Fibroblast of skin of back (primary cell): ENCODE measurements at places on chromosomes 3 and 15.
A peak's percentile ranks its signal among the peaks of the same experiment; 100 is the strongest.

GRCh38 chr3:119950666-119951325, 143.5 kb downstream of the GSK3B start:
- no peak for DNase-seq

GRCh38 chr15:52252781-52253180, 42.8 kb downstream of the MYO5C start:
- peak; percentile 96 for DNase-seq

DNA sequence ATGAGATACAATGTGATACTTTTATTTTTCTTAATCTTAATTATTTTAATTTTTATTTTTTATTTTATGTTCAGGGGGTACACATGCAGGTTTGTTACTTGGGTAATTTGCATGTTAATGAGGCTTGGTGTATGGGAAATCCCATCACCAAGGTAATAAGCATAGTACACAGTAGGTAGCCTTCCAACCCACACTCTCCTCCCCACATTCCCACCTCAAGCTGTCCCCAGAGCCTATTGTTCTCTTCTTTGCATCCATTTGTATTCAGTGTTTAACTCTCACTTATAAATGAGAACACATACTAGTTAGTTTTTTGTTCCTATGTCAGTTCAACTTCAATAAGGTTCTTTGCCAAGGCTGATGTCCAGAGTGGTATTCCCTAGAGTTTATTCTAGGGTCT, 1375.4 kb downstream of the NSUN3 start:
- DNase-seq: no peak

- DNase-seq: no peak
These were observed 72.9 kb upstream of the DCBLD2 start for GRCh38 chr3:98974442-98974841.

GRCh38 chr3:29610781-29611180, 329.9 kb downstream of the RBMS3 start:
- peak; percentile 29 for DNase-seq

- peak; percentile 60 for DNase-seq
These were observed 60.8 kb upstream of the ARHGEF3 start for GRCh38 chr3:56862352-56863062.

DNA sequence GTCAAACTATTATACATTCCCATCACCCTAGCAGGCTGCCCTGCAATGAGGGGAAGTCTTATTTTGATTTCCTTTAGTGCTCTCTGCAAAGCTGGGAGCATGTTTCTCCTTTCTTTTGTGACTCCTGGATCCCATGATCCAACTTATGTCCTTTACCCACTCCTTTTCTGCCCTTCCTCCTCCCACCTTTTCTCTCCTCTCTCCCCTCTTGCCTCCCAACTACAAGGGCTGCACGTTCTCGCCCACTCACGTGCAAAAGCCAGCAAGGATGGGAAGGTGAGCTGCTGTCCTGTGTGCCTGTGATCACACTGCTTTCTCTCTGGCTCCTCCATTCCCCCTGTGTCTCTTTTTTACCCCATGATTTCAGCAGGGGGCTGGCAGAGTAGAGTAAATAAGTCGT, 6.1 kb downstream of the VIPR1 start:
- DNase-seq: no peak

DNA sequence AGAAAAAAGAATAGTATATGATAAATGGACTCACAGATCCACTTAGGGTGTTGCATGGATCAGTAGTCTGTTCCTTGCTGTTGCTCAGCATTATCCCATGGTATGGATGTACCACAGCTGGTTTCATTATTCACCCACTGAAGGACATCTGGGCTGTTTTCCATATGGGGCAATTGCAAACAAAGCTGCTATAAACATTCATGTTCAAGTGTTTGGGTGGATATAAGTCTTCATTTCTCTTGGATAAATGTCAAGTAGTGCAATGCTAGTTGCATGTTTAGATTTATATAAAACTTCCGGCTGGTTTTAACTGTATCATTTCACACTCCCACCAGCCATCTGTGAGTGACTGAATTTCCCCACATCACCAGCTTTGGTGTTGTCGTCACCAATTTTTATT, 137.7 kb downstream of the ASB7 start:
- no peak for DNase-seq

- DNase-seq: peak; percentile 83
These were observed 542.3 kb upstream of the ROBO2 start for GRCh38 chr3:76497636-76498035.

- DNase-seq: no peak
These were observed 157.0 kb downstream of the GABRG3 start for GRCh38 chr15:27127815-27128570.

DNA sequence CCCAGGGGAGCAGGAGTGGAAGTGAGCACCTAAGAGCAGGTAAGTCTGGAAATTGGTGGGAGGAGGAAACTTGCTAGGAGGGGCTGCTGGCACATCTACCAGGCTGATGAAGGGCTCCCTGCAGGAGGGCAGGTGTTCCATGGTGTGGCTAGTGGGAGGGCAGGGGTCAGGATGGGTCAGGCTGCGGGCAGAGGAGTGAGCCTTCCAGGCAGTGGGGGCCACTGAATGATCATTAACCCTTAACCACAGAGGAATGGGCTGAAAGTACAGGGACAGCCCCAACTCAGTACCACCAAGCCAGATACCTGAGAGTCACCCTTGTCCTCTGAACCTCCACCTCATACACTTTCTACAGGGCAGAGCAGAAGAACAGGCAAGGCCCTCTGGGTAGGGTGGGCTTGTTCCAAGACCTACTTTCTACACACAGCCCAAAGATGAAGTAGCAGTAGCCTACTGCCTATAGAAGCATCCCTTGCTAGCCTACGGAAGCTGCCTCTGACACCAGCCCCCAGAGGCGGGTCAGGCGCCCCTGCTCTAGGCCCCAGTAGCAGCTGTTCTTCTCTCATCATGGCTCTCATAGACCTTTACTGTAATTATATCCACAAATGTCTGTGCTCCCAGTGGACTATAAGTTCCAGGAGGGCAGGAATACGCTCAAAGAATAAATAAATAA, 4.6 kb downstream of the RAB6B start:
- DNase-seq: no peak

DNA sequence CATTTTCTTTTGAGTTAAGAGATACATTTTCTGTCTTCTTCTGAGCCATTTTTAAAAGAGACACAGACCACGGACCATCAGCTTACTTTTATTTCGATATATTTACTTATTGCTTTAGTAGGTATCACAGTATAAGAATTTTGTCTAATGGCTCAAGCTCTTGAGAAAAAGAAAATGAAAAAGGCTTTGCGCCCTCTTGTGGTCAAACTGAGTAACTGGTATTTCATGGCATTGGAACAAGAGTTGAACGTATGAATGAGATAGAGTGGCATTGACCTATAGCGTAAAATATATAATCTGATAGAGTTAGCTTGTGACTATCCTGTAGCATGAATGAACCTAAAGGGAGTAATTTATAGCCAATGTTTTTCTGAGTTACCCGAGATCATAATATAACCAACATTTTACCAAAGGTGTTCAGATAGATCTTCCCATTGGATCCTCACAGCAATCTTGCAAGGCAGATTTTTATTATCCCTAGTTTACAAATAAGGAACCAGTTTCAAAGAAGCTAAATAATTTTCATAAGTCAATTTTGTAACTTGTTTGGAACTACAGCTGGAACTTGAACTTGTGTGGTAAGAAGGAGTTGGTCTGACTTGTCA, 154.6 kb downstream of the POLR2M start:
- DNase-seq: peak; percentile 70

GRCh38 chr15:51229907-51230330, 108.5 kb downstream of the CYP19A1 start:
- peak; percentile 41 for DNase-seq

DNA sequence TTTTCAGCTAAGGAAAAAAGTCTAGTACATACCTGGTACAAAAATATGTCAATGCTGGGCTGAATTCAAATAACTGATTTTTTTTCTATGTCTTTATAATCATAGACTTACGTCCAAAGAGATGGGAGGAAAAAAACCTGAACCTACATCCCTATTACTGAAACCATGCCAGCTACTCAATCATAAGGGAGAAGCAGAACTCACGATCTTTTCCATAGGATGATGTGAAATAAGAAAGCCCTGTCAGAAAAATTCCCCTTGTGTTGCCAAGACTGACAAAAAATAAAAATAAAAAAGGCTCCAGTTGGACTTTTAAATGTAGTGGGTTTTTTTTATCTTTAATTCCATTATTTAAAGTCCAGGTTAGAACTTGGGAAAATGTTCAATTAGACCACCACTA, 3.3 kb downstream of the MSL2 start:
- no peak for DNase-seq

- no peak for DNase-seq
These were observed 17.7 kb downstream of the PRR23E start for GRCh38 chr3:127210654-127210943.

- no peak for DNase-seq
These were observed 124.4 kb downstream of the HCN4 start for GRCh38 chr15:73244333-73244732.

- DNase-seq: no peak
These were observed 11.0 kb downstream of the TSPAN3 start for GRCh38 chr15:77059786-77060361.

DNA sequence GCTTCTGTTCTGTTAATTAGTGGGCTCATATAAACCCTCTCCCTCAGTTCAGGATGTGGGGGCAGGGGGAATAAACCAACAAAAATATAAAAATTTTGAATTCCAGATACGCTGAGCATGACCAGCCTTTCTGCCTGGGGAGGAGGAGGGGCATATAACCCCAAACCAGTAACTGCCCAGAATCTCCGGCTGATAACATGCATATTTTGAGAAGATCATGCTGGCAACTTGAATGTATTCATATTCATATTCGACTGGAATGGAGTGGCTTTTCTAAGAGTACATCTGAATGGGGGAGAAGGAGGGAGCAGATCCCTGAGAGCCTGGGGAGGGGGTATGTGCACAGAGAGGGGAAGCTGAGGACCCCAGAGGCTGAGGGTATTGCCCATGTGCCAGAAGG, 54.5 kb upstream of the LCTL start:
- no peak for DNase-seq

DNA sequence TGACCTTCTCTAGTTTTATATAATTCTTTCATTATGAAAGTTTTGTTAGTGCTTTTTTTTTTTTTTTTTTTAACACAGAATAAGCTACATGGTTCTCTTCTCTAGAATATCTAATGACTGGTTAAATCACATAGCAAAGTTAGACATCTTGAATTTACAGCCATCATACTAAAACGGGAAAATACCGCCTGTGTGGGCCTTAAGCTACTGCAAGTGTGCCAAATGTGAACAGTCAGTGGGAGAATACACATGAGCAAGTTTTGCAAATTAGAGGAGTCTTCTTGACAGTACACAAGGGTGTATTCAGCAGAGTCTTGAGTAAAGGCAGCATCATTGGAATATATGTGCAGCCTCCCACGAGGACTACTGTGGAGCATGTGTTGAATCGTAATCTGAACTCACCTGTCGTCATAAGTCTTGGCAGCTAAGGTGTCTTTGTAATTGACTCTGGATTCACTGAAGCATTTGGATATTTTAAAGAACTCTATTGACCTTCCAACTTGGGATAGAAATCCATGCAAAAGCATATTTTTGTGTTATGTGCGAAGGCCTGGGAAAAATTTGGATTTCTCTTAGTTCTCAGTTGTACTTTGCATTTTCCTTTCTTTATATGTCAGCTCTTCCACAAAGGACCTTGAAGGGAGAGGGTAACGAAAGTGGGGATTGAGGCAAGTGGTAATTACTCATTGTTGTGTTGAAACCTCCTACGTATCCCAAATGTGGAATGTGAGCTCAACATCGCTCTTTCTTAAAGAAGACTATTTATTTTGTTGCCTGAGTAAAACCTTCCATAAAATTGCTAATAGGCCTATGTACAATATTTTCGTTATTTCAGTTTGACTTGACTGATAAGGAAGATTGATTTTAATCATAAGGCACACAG, 117.4 kb downstream of the ATG7 start:
- DNase-seq: no peak

DNA sequence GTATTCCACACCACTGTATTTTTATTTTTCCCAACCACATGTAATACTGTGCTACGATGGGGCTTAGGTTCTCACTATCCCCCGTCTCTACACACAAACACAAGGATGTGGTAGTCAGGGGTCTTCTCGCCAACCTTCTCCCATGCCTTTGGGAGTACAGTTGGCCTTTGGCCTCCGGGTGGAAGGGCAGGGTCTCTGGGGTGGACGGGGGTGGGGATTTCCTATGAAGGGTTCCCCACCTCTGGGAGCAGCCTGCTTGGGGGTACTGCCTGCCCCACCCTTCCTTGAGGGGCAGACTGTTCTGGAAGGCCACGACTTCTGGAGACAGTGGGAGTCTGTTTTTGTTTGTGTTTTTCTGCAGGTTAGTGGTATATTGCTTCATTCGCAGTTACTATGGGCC, 21.3 kb upstream of the RAD18 start:
- DNase-seq: no peak

DNA sequence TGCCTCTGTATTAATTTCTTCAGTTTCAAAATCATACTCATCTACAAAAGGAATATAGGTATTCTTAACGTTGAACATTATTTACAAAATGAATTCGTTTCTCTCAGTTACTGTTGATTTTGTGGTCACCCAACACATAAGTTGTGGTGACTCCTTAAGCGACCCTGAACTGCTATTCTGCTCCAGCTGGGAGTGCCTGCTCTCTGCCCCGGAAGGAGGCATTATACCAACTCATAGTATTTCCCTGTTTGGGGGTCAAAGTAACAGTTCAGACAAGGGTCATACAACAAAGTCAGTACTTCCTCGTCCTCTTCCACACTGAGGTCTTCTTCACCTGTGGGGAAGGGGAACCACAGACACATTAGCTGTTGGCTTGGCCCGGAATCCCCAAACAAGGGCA, 75.7 kb upstream of the FAM3D start:
- DNase-seq: no peak

GRCh38 chr15:41115161-41115651, 874 bp downstream of the INO80 start:
- peak; percentile 66 for DNase-seq

GRCh38 chr15:52287114-52287513, 8.5 kb downstream of the MYO5C start:
- DNase-seq: no peak

- no peak for DNase-seq
These were observed 114.4 kb downstream of the DNAJB8 start for GRCh38 chr3:128352326-128352725.

- no peak for DNase-seq
These were observed 273.5 kb upstream of the SEMA6D start for GRCh38 chr15:47443839-47444238.

DNA sequence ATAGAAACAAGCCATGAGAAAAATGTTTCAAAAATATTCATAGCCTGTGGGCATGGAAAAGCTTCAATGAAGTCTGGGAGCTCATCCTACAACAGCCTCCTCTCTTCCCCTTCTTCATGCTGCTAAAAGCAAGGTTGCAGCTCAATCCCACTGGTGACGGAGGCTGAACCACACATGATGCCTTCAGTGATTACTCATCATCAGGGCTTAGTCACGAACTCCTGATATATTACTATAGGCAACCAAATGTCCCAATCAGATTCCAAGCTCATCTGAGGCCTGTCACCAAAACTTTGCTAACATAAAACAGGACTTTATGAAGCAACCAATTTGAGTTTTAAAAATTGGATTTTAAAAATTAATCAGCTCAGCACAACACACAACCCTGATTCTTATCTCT, 24.0 kb upstream of the SLC24A5 start:
- DNase-seq: peak; percentile 87
